ENCODE measurements at places on chromosomes 7 and 10.

DNA sequence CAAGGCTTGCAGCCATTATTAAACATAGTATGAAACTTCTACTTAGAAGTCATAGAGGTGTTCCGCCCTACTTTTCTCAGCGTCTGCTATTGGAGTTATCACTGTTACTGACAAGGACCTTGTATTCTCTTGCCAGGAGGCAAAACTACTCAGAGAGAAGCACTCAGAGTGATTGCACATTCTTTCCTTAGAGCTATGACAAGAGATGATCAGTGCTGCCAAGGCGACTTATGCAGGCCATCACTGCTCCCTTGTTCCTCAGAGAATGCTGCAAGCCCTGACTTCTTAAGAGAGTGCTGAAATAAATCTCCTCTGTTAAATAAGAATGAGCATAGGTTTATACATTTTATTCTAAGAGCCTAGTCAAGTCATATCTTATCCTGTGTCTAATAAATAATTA lies 534.6 kb upstream of the PHF14 start:
- DNase-seq, result no peak

- no peak for DNase-seq
Observed at GRCh38 chr10:85767891-85768290, 598.7 kb downstream of the GRID1 start.

DNA sequence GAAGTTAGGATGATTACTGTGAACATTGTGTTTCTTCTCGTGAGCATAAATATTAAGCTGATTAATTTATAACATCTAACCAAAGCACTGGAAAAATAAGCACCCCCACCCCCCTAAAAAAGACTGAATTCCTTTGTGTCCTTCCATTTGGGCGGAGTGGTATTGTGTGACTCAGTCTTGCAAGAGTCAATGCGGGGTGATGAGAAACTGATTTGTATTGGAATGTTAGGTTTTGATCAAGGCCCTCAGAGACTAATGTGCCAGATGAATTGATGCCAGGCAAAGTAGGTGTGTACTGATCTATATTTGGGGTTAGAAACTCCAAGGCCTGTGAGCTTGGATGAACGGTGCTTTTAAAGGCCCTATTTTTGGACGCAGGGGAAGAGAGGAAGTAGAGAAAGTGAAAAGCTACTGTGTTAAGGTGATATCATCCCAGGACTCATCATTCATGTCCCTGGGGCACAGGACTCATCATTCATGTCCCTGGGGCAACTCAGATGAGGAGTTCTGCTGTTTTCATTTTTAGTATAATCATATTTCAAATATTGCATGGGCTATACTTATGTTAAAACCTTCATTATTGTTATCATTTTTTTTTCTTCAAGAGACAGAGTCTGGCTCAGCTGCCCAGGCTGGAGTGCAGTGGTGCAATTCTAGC lies 61.3 kb upstream of the PTN start:
- no peak for DNase-seq

GRCh38 chr10:128963211-128964099 lies 503.6 kb upstream of the MGMT start:
- DNase-seq, result no peak

- no peak for DNase-seq
Observed at GRCh38 chr7:77321300-77321699, 94.8 kb downstream of the GSAP start.

DNA sequence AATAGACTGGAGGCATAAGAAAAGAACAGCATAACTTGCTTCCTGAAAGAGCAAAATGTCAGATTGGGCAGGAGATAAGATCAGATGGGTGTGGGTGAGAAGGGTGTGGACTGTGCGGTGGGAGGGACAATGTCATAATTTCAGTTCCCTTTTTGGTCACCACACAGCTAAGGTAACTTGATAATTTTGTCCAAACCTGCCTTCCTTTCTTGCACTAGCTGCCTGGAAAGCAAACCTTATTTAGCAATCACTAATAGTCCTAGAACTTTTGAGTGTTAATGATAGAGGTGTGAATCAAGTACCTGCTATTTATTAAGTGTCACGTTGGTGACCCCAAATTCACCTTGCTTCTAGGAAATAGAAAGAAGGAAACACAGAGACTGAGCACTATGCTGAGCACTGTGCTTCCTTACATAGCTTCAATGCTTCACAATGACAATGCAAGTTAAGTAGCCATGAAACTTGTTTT lies 72.4 kb upstream of the SP4 start:
- no peak for DNase-seq

GRCh38 chr10:70840836-70841235 lies 25.1 kb downstream of the SGPL1 start:
- DNase-seq, result no peak

DNA sequence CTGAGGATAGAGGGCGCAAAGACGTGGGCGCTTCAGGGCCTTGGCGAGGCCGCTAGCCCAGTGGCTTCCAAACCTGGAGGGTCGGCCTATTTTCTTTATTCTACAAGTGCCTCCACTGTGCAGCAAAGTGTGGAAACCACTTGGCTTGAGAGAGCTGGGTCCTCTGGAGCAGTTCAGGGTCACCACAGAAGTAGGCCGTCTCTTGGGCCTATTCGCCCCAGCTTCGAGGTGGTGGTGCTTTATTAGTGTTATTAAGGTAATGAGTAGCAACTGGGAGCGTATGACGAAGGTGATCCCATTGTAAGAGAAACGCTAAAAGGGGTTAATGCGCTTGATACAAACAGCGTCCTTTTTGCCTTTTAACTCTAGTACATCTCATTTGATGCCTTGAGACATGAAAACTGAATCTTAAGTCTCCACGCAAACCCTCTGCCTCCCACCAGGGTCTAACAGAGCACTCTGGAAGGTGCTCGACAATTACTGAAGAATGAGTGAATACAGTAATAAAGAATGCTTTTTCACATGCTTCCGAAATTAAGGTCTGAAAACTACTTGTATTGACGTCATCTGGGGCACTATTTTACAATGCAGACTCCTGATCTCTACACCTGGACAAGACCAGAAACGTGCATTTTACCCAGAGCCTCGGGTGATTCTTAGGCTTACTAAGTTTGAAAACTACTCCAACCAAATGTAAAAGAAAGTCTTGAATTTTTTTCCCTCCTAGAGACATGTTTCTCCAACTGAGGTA lies 647 bp upstream of the GSAP start:
- DNase-seq, result no peak

DNA sequence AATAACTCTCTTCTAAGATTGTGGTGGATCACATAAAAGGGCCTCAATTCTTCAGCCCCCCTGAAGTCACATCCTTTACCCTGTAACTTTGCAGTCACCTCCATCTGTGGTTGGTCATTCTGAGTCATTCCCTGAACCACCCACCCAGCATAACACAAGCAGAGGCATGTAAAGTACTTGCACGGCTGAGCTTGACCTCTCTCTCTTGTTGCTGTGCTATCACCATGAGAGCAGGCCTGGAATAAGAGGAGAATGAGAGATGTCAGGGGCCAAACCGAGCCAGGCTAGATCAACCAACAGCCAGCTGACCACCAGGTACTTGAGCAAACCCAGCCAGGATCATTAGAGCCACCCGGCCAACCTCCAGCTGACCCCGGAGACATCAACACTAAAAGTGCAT lies 13.5 kb upstream of the STK17A start:
- peak; percentile 91 for DNase-seq

GRCh38 chr7:25444991-25445390 lies 216.7 kb upstream of the NPVF start:
- no peak for DNase-seq

GRCh38 chr10:21078410-21079329 lies 181.6 kb upstream of the NEBL start:
- DNase-seq, result peak; percentile 51

GRCh38 chr10:126661841-126662515 lies 8.5 kb downstream of the C10orf90 start:
- DNase-seq, result peak; percentile 52

- DNase-seq, result no peak
Observed at GRCh38 chr10:12391206-12391605, 41.9 kb downstream of the CAMK1D start.

DNA sequence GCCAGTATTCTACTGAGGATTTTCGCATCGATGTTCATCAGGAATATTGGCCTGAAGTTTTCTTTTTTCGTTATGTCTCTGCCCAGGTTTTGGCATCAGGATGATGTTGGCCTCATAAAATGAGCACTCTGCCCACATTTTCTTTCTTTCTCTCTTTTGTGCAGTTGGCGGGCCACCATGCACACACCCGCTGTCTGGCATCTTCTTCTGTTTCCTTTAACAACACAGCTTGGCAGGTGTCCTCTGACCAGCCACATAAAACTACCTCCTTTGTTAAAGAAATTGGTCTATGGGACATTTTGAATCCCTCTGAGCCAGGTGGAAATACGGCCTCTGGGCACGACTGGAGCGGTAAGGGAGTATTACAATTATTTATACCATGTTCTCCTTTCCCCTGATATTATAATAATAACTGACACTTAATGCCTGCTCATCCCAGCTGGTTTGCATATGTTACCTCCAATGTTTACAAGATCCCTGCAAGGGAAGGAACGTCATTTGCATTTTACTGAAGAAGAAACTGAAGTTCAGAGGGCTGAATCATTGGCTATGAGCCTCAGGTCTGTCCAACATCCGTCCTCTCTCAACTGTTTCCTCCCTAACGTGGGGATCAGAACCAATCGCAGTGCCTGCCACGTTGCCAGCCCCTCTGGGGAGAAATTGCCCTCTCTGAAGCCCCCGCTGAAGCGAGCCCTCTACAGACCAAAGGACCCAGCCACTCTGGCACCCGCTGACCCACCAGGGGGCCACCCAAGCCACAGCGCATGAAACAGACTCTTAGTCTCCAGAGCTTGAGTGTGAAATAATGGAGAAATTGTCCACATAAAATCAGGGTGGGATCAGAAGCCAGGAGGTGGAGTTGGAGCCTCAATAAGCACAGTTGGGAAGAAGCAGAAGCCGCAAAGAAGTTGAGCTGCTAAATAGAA lies 125.0 kb upstream of the FOXK1 start:
- DNase-seq, result no peak

GRCh38 chr7:18663321-18663720 lies 167.8 kb downstream of the HDAC9 start:
- no peak for DNase-seq

- DNase-seq, result no peak
Observed at GRCh38 chr7:100971111-100972001, 2.0 kb downstream of the MUC12 start.

DNA sequence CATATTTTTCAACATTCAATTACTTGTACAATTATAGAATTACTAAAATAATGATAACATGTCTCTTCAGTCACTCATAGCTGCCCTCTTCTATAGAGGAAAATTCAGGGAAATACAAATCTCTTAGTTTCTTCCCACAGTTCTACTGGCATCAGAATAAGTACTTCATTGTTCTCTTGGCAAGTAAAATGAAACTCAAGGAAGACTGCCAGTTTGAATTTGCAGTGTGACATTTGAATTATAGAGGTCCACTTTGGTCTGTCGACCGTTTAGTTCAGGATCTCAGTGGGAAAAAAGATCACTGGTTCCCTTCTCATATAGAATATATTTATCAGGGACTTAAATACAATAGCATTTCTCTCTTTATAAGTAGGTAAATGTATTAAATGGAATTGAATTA lies 114.5 kb downstream of the PON1 start:
- no peak for DNase-seq

DNA sequence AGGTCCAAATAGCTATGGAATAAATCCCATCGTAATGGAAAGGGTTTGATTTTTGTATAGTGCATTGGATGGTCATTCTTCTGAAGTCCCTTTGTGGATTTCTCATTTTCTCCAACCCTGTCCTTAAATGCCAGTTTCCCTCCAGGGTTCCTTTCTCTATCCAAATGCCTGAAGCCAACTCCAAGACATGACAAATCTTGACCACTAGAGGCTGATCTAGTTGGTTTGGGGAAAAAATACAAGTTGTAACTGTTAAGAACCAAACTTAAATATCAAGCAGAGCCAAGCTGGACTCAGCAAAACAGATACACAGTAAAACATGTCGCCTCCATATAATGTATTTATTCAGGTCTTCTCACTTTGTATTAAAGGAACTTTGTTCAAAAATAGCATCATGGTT lies 28.7 kb downstream of the FRMD4A start:
- peak; percentile 16 for DNase-seq

- no peak for DNase-seq
Observed at GRCh38 chr7:29898301-29898700, 91.3 kb downstream of the SCRN1 start.

DNA sequence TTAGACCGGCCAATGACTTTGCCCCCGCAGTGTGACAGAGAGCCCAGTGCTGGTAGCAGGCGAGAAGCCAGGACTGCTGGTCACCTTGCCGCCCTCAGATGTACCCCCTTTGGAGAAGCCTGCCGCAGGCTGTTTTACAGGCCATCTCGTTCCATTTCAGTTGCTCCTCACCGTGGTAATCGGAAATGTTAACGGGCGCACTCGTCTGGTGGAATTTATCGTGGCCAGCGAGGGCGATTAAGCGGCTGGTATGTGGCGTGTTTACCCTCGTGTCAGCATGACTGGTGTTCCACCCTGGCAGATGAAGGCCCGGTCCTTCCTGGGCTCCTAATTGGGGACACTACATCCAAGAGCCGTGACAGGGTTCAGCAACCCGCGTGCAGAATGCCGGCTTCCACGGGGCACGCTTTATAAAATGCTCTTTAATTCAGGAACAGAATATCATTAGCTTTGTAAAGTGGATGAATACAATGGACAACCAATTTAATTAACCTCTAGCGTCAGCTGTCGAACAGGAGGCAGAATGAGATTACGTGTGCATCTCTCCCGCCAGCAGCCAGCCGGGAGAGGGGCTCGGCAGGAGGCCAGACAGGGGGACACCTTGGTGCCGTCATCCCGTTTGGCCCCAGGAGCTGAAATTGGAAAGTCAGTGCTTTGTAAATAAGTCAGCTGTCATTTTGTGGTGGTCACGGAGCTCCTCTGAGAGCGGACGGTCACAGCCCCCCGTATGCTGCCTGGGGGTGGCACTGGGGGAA lies 108.3 kb downstream of the NKX6-2 start:
- DNase-seq, result no peak

DNA sequence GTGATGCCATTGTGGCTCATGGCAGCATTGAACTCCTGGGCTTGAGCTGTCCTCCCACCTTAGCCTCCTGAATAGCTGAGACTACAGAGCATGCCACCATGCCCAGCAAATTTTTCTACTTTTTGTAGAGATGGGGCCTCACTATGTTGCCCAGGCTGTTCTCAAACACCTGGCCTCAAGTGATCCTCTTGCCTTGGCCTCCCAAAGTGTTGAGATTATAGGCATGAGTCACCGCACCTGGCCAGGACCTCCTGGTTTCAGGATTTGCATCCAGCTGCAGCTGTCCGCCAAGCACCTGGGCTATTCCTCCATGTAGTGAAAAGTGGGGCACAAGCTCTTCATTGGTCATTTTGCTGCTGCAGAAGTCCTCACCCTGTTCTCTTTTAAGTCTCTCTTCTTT lies 58.9 kb downstream of the ZNF22 start:
- no peak for DNase-seq

GRCh38 chr10:63286754-63287264 lies 153.7 kb downstream of the NRBF2 start:
- DNase-seq, result no peak

GRCh38 chr7:131327626-131328376 lies at the start of gene MKLN1:
Gene MKLN1 (plus strand): TSS chr7:131327876. CDS start chr7:131327900, 24 bp downstream.
- peak; percentile 82 for DNase-seq

- DNase-seq, result no peak
Observed at GRCh38 chr10:127690176-127690835, 46.7 kb upstream of the FOXI2 start.

- DNase-seq, result peak; percentile 82
Observed at GRCh38 chr10:43867667-43868565, 219.2 kb upstream of the ZNF32 start.

GRCh38 chr7:117009705-117010361 lies 56.5 kb downstream of the ST7 start:
- no peak for DNase-seq

Measured in HT1080 (cell line).